ENCODE measurements at places on chromosomes 6 and 20.

DNA sequence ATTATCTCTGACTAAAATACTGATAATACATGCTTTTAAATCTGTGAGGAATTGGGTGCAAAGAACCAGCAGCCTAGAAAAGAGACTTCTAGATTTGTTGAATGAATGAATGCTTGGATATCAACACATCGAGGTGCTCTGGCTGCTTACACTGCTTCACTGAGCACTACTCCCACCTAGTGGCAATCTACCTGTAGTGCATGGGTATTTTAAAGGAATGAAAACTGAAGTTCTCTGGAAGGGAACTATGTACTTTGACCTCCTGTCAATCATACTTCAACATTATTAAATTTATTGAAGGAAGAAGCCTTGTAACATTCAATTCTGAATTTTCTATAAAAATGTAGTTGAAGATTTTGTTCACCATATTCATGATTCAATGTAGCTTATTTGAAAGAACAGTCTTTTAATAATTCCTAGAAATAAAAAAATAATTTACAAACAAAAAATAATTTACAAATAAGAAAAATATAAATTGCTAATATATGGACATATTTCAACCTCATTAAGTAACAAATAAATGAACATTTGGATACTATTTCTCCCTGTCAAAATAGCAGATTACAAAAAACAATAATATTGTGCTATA is 111.2 kb upstream of the MMS22L start:
- peak; percentile 90 for DNase-seq

GRCh38 chr6:1190366-1190765 is 121.5 kb upstream of the FOXQ1 start:
- no peak for DNase-seq

- no peak for DNase-seq
Measured at GRCh38 chr6:36721369-36722140, 23.9 kb downstream of the RAB44 start.

GRCh38 chr20:32188376-32189122 is 19.0 kb downstream of the PLAGL2 start:
- DNase-seq, result no peak

- no peak for DNase-seq
Measured at GRCh38 chr6:169501128-169501527, 200.7 kb downstream of the WDR27 start.

DNA sequence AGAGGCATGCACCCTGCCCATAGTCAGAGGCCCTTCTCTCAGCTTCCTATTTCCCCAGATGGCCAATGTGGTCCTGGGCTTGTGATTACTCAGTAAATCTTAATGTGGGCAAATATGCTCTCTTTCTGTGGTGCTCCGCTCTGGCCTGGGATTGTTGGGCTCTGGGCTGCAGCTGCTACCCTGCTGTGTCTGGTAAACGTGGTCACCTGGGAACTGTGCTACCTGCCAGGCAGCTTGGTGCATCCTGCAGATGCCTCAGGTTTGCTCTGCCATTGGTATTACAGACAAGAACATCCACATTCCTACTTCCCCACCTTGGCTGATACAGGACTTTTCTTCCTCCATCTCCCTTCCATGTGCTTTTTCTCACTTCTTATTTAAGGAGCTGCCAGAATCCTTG is 611.5 kb upstream of the IMPG1 start:
- DNase-seq, result no peak

DNA sequence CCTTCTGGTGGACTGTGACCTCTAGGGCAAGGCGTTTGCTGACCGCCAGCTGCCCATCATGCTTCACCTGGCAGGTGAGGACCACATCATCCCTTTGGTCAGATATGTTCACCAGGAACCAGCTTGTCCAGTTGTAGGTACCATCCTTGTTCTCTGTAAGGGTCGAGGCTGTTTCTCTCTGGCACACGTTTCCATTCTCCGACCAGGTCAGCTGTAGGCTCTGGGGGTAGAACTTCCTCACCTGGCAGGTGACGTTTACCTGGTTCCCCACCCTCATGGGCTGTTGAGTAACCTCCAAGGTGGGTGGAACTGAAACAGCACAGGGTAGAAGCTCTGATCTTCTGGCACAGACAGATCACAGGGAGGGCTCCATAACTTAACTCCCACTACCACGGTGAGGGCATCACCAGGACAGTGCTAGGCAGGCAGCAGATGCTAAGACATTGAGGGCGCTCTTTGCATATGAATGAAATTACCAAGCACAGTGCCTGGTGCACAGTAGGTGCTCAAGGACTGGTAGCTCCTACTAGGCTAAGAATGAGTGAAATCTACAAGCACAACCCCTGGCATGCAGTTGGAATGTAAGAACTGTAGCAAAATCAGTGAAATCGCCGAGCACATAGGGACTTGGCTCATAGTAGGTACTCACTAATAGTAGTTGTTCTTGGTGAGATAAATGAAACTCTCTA is 15.6 kb upstream of the SIRPB1 start:
- no peak for DNase-seq

- no peak for DNase-seq
Measured at GRCh38 chr6:163963205-163964120, 548.9 kb downstream of the QKI start.

Data from OCI-M1 (cell line).